ENCODE measurements at places on chromosomes 4 and X.

DNA sequence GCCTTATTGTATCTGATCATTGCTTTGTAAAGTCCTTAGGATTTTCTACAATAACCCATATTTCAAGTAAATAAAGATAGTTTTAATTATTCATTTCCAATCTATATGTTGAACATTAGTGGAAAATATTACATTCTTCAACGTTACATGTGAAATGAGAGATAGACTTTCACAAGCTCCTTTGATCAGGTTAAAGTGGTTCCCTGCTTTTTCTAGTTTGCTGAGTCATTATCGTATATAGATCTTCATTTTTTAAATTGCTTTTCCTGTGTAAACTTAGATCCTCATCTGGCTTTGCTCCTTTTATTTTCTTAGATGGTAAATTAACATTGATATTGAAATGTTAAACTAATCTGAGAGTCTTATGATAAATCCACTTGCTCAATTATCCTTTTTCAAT is 599.0 kb downstream of the TRAM1L1 start:
- no peak for DNase-seq

DNA sequence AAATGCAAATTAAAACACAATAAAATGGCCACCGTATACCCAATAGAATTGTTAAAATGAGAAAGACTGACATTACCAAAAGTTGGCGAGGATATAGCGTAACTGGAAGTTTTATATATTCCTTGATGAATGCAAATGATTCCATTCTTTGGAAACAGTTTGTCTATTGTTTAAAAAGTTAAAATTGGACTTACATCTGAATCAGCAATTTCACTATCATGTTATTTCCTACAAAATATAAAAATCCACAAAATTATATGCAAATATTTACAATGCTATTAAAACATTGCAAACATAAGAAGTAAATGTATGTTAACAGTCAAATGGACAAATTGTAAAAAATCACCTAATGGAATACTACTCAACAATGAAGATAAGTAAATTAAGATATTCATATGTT is 852.2 kb upstream of the NDST4 start:
- DNase-seq, result no peak

- no peak for DNase-seq
Observed at GRCh38 chr4:37528166-37528885, 157.8 kb downstream of the RELL1 start.

DNA sequence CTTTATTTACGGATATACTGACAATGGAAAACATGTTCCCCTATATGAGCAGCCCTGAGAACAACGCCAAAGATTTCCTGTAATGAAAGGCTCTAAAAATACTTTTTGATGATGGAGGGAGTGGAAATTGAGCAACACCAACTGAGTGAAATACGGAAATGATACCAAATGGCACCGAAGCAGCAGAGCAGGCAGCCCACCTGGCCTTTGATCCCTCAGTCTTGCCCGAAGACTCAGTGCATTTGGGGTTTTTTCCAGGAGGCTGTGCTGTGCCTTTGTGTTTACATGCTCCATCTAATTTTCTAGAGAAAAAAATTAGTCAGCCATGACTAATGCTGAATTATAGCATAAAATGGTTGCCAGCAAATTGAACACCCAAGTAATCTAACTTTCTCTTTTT is 169.9 kb upstream of the RBPJ start:
- peak; percentile 56 for DNase-seq

- no peak for DNase-seq
Observed at GRCh38 chr4:7190691-7191545, 1.4 kb upstream of the SORCS2 start.

GRCh38 chr4:3852711-3853110 is 86.5 kb downstream of the ADRA2C start:
- DNase-seq, result no peak

GRCh38 chrX:135438734-135439043 is 16.9 kb downstream of the SMIM10L2A start:
- no peak for DNase-seq

GRCh38 chr4:3514806-3515501 is 17.3 kb downstream of the LRPAP1 start:
- DNase-seq, result no peak
